NCI-H446 (cell line): ENCODE measurements at places on chromosomes 2 and 18.
A peak's percentile ranks its signal among the peaks of the same experiment; 100 is the strongest.

- DNase-seq: no peak
Observed at GRCh38 chr2:71063216-71063615, 5.2 kb upstream of the NAGK start.

DNA sequence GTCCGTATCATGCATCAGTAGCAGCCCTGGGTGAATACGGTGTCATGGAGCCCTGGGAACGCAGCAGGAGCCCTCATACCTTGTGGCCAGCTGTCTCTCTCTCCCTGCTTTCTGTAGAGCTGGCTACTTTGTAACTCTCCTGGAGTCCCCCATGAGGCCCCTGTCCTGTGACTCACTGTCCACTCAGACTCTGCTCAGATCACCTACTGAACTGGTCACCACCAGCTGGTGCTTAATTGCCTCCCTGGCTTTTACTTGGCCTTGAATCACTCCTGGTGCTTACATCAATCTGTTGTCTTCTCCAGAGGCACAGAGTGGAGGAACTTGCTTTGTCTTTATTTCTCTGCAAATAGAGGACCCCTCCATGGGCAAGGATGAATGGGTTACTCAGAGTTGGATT, 172.7 kb downstream of the HRH4 start:
- DNase-seq: no peak

- no peak for DNase-seq
Observed at GRCh38 chr2:60989259-60989658, 28.3 kb upstream of the PEX13 start.

GRCh38 chr2:176931588-176932563, 280.7 kb upstream of the HNRNPA3 start:
- DNase-seq: no peak

DNA sequence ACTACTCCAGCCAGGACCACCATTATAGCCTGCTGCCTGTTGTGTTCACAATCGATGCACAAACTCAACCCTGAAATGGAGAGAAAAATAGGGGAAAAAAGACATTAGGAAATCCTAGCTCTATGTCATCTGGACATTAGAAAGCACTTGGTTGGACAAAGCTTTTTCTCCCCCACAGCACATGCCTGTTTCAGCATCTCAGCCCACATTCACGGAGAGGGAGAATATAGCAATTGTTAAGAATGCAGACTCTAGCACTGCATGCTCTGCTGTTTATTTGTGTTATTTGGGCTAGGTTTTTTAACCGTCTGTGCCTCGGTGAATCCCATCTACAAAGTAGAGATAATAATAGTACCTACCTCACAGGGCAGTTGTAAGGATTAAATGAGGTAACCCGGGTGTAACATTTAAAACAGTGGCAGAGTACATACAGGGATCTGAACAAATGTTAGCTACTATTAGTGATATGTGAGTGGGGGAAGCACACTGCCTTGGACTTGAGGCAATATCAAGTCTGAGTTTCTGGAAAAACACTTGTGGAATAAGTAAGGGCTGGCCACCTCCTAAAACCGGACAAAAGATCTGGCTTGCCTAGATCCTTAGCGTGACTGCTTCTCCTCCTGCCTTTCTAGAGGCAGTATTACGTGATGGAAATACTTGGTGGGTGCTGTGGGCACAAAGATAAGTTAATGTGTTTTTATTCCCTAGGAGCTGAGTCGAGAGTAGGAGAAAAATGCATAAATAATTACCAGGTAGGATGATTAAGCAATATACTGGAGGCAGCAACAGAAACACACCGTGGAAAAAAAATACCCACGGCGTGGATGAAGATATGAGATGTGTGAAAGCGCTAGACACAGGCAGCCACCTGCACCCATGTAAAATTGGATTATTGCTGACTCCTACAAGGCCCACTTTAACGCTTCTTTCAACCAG, 1.0 kb upstream of the PPP1CB start:
- no peak for DNase-seq

- DNase-seq: no peak
Observed at GRCh38 chr18:13577091-13577697, 149.2 kb downstream of the FAM210A start.

GRCh38 chr18:136433-136832, 21.9 kb upstream of the USP14 start:
- DNase-seq: no peak

DNA sequence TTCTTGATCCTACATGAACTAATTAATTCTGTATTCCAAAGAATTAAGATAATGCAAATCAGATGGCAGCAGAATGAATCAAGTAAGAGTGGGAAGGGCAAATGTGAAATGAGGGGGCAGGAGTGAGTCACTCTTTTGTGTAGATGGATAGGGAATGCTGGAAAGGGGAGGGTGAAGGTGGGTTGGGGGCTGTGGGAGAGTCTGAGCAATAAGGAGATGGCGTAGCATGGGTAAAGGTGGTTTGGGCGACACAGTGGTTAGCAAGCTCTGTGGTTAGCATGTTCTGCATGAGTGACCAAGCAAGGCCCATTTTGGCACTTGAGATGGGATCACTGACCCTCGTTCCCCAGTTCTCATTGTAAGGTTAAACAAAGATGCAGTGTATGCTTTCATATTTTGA, 20.4 kb downstream of the GPD2 start:
- no peak for DNase-seq

- no peak for DNase-seq
Observed at GRCh38 chr2:191931329-191931728, 84.4 kb upstream of the CAVIN2 start.

DNA sequence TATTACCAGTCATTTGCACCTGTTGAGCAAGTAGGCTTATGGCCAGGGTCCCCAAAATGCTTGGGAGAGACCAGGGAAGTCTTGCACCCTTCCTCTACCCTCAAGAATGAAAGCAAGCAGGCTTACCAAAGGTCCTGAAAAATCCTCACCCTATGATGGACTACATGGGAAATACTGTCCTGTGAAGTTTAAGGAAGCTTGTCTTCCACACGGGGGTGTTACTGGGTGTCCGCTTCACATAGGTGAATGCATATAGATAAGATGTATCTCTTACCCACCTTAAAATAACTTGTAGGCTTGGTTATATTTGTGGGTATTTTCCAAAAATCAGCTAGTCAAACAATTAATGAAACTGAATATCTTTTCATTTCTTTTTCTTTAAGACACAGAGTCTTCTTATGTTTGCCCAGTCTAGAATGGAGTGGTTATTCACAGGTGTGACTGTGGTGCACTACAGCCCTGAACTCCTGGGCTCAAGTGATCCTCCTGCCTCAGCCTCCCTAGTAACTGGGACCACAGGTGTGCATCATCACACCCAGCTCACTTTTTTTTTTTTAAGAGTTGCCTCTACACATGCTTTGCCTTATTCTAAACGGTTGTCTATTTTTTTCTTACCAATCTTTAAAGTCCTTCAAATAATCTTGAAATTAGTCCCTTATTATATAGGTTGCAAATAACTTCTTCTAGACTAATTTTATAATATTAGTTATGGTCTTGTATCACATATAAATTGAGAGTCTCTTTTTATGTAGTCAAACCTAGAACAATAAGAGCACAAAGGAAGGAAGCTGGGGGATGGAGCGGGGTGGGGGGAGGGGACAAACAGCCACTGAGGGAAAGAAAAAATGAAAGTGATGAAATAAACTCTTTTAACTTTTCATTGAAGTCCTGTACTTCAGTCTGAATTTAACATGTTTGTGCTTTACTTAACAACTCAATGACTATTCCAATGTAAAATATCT, 49.0 kb downstream of the CERKL start:
- no peak for DNase-seq

DNA sequence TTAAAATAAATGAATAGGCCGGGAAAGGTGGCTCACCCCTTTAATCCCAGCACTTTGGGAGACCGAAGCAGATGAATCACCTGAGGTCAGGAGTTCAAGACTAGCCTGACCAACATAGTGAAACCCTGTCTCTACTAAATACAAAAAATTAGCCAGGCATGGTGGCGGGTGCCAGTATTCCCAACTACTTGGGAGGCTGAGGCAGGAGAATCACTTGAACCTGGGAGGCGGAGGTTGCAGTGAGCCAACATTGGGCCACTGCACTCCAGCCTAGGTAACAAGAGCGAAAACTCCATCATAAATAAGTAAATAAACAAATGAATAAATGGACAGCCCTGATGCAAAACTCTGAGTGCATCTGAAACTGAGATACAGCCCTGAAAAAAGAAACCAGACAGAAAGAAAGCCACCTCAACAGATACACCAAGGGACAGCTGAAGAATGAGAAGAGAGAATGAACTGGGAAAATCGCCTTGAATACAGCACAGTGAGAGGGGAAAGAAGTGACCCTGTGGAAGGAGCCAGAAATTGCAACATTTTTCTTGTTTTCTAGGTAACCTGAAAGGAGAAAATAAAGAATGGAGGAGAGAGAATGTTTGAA, 64.4 kb downstream of the TRABD2A start:
- no peak for DNase-seq

DNA sequence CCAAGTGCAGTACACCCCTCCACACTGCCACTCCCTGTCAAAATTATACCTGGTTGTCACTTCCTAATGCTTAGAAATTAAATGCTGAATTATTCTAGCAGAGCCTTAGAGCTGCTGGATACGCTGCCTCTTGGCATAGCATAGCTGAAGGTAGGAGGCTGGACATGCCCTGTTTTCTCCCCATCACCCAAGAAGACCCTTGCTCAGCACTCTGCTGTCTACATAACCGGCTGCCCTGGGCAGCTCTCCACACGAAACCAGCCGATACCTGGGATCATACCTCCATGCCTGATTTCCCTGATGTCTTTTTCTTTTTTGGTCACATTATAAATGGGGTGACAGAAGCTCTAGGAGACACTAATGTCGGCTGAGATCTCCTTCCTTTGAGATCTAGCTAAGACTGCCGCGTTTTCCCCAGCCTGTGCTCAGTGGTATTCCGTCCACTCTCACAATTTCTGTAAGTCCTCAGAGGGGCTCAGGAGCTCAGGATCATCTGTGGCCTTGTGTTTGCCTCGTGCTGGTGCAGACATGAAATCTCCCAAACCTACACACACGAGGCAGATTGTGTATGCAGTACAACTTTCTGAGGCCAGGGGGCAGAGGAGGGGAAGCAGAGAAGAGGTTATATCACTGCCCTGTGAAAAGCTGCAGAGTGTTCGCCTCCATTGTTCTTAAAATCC, 13.5 kb upstream of the ZAP70 start:
- DNase-seq: peak; percentile 63

- no peak for DNase-seq
Observed at GRCh38 chr2:170814533-170815230, 2.0 kb upstream of the GAD1 start.

GRCh38 chr2:49933711-49934110, 779.4 kb upstream of the FSHR start:
- DNase-seq: no peak
